Vagina (tissue), 2 donors: ENCODE measurements at places on chromosomes 11 and 22. TPM values are rescaled to one million over a fixed set of nuclear protein-coding genes. Genes with fewer than 3 reads are reported as not detected.

- H3K4me3 ChIP-seq, result no peak overlapping the region
- DNase-seq, result no peak
- no peaks in the 10 kb centered on the region for H3K36me3 ChIP-seq
- no peak overlapping the region for H3K27ac ChIP-seq
- no peaks in the 10 kb centered on the region for H3K4me1 ChIP-seq
Observed at GRCh38 chr11:80163441-80163840, 722.6 kb upstream of the TENM4 start.

DNA sequence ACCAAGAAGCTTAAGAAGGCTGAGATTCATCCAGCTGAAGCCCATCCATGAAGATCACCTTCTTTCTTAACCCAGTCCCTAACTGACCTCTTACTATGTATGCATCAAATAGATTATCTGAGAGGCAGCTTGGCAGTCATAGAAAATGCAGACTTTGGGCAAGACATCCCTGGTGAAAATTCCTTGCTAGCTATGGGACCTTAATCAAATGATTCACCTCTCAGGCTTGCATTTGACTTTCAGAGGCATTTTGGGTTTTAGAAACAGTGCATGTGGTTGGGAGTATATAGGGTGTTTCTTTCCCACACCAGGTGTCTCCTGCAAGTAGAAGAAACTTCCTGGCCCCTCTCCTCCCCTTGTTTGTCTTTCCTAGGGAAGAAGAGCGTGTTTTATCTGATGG, 188.5 kb upstream of the ISX start:
- H3K36me3 ChIP-seq, result no peaks in the 10 kb centered on the region
- H3K4me1 ChIP-seq, result peaks cover 6% of the 10 kb centered on the region
- no peak for DNase-seq
- no peak overlapping the region for H3K4me3 ChIP-seq
- H3K27me3 ChIP-seq, result no peaks in the 10 kb centered on the region

DNA sequence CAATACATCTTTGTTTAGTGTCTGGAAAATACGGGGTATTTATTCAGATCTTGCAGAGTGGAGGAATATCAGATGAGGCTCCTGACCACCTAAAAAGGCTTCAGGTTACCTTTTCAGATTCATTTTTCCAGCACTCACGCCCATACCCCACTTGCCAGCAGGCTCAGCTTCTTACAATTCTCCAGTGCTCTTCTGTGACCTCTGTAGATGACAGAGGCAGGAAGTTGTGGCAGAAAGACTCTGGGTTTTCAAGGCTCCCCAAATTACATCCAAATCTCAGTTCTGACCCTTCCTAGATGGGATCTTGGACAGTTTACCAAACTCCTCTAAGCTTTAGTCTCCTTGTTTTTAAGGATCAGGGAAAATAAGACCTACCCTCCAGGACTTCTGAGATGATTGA, 61.1 kb downstream of the SYTL2 start:
- H3K4me3 ChIP-seq, result no peak overlapping the region
- H3K4me1 ChIP-seq, result no peaks in the 10 kb centered on the region
- no peaks in the 10 kb centered on the region for H3K27me3 ChIP-seq
- DNase-seq, result no peak

GRCh38 chr11:43523632-43524031, 156.9 kb upstream of the HSD17B12 start:
- no peaks in the 10 kb centered on the region for H3K4me1 ChIP-seq
- H3K4me3 ChIP-seq, result no peak overlapping the region
- H3K27me3 ChIP-seq, result no peaks in the 10 kb centered on the region
- H3K27ac ChIP-seq, result no peak overlapping the region

GRCh38 chr11:102109896-102110760, at the start of gene YAP1:
TSS of gene YAP1 (plus strand) at chr11:102110447. CDS start at chr11:102110849, 402 bp downstream.
- peak within 1 kb of the TSS; percentile 88 for H3K4me3 ChIP-seq
- H3K27me3 ChIP-seq, result no peaks in the 10 kb centered on the region
- no peak for DNase-seq
- H3K36me3 ChIP-seq, result no peaks in the 10 kb centered on the region

DNA sequence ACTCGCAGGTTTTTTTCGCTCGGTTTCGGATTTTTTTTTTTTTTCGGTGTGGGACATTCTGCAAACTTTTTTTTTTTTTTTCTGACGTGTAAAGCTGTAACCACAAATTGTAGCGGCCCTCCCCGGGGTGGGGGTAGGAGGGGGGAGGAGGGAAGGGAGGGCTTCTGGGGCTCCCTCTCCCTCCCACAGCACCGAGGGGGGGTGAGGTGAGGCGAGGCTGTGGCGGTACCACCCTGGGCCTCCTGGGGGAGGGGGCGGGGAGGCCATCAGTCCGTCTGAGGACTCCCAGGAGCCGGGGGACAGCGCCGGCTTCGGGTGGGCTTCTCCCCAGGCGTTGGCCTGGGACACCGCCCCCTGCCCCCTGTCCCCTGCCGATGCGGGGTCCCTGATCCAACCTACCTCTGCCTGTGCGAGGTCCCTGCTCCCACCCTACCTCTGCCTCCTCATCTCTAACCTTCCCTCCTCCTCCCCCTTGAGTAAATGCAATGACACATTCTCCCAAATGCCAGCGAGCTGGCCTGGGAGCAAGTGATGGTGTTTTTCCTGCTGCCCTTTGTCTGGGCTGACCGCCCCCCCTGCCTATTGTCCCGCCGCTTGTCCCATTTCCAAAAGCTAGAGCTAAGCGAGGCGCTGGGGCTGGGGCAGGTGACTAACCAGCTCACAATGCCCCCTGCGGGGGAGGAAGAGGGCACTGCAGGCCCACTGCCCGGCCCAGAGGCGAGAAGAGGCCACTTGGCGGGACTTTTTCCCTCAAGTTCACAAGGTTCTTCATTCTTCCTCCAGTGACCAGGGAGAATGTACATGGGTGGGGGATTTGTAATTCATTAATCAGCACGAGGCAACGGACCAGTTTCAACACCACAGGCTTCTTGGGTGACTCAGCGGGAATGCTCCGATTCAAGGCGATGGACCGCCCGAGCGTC, 511 bp upstream of the CLCF1 start:
- H3K27me3 ChIP-seq, result no peaks in the 10 kb centered on the region
- peak overlapping the region; percentile 81 for H3K4me3 ChIP-seq
- H3K4me1 ChIP-seq, result peaks cover 67% of the 10 kb centered on the region
- no peak for DNase-seq
- H3K36me3 ChIP-seq, result no peaks in the 10 kb centered on the region

Gene GRIA4
- not detected for total RNA-seq

Gene SCARF2
- 32.2 TPM for total RNA-seq
